ENCODE measurements at places on chromosomes 1 and 21.

DNA sequence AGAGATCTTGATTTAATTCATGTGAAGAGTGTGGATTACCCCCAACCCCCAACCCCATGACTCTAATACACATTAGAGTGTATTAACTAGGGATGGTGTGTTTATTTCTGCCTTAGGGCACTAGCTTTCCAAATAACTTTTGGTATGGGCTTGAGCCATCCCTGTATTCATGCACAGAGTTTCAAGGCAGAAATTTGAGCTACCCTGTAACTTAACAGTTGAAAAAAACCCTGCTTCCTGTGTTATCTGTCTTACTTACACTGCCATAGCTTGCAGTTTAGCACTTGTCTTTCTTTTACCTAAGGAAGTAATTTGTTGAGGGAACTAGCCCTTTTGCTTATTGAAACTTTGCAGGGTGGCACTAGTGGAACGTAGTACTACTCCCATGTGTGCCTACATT is 6.3 kb downstream of the SRSF11 start:
- DNase-seq = no peak

GRCh38 chr1:32172621-32173245 is 6.7 kb upstream of the TXLNA start:
- DNase-seq = no peak

DNA sequence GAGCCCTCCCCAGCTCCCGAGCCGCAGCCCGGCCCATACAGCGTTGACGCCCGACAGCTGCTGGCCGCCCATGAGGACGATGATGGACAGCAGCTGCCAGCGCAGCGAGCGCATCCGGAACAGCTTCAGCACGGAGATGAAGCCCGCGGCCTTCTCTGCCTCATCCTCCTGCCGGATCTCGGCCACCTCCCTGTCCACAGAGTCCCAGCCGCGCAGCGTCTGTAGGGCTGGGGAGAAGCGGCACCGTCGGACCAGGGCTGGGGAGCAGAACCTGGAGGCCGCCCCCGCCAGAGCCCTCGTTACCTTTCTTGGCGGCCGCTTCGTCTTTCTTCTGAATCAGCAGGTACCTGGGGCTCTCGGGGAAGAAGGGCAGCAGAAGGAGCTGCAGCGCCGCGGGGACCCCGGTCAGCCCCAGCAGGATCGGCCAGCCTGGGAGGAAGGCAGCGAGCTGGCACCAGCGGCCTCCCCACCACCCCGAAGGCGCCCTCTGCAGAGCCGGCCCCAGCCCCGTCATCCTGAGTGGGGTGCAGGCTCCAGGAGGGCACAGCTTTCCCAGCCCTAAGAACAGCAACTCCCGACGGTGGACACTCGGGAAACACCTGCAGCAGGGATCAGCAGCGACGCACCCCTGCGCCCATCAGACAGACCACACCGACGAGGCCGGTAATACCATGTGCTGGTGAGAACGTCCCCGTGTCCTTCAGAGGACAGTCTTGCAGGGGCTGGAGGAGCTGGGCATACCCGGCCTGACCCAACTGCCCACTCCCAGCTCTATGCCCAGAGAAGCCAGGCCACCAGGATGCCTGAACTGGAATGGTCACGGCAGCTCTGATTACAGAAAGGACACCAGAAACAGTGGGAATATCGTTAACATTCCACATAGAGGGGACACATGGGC is 13.8 kb upstream of the SLC2A7 start:
- no peak for DNase-seq

GRCh38 chr21:21851657-21852056 is 853.4 kb downstream of the NCAM2 start:
- DNase-seq = no peak

- DNase-seq = no peak
These were observed 623.0 kb downstream of the NPHP4 start for GRCh38 chr1:5369223-5369622.

- DNase-seq = no peak
These were observed 1.2 kb upstream of the NUCKS1 start for GRCh38 chr1:205751036-205751651.

- no peak for DNase-seq
These were observed 494 bp downstream of the APH1A start for GRCh38 chr1:150268340-150268704.

GRCh38 chr1:94411237-94411636 is 7.0 kb upstream of the ABCD3 start:
- DNase-seq = no peak

DNA sequence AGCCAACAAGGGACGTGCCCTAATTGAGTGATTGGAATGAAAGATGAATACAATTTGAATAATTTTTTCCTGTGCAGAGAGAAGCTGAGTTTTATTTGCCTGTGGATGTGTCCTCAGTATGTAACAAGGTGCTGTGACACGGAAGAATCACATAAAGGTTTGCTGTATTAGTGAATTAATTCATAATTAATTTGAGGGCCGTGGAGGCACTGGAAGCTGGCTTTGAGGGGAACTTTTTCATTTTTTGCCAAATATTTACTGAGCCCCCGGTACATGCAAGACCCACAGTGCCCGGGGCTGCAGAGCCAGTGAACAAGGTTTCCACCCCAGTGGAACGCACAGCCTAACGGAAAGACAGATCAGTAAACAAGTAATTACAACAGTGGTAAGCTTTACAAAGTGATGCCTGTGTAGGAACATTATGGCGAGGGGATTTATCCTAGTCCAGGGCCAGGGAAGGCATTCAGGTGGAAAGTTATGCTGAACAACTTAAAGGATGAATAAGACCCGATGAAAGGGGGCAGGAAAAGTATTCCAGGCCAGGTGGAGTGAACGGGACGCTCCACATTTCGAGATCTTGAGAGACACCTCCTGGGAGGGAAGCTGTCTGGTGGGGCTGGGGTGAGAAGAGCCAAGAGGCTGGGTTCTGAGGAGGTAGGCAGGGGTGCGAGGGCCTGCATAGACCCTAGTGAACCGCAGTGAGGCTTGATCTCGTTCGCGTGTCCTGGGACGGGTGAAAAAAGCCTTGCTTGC is 773 bp upstream of the RCC2 start:
- no peak for DNase-seq

- no peak for DNase-seq
These were observed 4.7 kb downstream of the MRAP start for GRCh38 chr21:32303385-32303784.

DNA sequence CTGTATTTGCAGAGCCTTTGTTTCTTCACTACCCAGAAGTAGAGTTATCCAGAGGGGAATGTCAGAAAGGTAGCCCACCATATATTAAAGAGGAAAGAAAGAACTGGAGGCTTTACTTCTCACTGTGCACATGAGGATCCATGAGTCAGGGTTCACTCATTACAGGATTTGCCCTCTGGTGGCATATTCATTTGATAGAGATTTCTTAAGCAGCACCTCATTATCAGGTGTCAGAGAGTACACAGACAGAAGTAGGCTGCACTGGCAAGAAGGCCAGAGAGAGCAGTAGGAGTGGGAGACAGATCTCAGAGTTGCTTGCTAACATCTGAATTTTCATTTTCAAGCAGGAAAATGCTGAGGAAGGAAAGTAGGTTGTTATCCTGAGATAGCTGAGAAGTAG is 123.8 kb downstream of the PIK3R3 start:
- DNase-seq = no peak

DNA sequence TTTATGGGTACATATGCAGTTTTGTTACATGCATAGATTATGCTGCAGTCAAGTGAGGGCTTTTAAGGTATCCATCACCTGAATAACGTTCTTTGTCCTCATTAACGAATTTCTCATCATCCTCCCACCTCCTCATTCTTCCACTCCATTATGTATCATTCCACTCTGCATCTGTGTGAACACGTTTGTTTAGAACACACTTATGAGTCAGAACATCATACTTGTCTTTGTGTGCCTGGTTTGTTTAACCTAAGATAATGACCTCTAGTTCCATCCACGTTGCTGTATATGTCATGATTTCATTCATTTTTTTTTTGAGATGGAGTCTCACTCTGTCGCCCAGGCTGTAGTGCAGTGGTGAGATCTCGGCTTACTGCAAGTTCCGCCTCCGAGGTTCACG is 6.7 kb upstream of the MPC2 start:
- DNase-seq = no peak

DNA sequence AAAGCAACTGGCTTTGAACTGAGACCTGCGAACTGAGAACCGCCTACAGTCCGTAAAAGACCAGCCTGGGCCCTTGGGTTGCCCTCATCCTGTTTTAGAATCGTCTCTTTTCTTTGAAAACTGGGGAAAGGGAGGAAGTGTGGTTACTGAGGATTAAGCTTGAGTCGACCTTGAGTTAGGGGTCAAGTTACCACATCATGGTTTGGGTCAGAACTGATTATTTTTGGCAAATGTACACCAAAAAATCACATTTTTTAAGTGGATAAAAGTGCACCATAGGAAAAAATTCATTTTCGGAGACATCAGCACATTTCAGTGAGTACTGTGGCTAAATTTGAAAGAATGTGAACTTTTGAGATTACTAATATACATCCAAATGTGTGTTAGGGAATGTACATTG is 76.9 kb upstream of the KAZN start:
- DNase-seq = no peak

GRCh38 chr1:58735586-58735985 is 35.7 kb upstream of the MYSM1 start:
- no peak for DNase-seq

DNA sequence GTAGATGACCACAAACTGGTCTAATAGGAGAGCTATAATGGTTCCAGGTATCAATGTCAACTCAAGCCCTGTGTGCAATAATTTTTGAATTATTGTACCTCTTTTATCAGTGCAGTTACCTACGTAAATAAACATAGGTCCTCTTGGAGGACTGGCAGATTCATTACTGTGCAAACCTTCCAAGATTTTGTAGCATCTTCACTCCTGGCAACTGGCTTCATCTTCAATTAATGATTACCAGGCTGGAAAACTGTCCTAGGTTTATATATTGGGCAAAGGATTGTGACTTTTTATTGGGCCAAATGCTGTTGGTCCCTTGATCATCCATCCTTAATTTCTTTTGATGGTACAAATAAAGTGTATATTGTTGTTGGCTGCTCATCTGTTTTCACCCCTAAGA is 35.6 kb downstream of the C4BPA start:
- DNase-seq = no peak

- DNase-seq = no peak
These were observed 97.2 kb upstream of the LYPLAL1 start for GRCh38 chr1:219076326-219076937.

Data from NCI-H187 treated with DMSO at 0.1 percent for 48 hours (cell line).